NCI-H510A (cell line): ENCODE measurements at places on chromosomes 16 and 17.

- no peak for DNase-seq
Measured at GRCh38 chr16:71482569-71482968, 6.6 kb downstream of the ZNF19 start.

GRCh38 chr16:85667261-85667660 is 21.5 kb downstream of the GINS2 start:
- no peak for DNase-seq

DNA sequence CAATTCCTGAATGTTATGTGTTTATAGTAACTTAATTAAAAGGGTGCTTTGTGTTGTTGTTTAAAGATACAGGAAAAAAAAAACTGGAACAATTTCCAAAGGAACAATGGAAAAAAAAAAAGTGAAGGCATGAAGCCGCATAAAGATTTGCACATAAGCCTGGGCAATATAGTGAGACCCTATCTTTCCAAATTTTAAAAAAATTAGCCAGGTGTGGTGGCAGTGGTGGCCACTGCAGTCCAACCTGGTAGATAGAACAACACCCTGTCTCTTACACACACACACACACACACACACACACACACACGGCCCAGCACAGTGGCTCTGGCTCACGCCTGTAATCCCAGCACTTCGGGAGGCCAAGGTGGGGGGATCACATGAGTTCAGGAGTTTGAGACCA is 21.9 kb downstream of the GJC1 start:
- no peak for DNase-seq

DNA sequence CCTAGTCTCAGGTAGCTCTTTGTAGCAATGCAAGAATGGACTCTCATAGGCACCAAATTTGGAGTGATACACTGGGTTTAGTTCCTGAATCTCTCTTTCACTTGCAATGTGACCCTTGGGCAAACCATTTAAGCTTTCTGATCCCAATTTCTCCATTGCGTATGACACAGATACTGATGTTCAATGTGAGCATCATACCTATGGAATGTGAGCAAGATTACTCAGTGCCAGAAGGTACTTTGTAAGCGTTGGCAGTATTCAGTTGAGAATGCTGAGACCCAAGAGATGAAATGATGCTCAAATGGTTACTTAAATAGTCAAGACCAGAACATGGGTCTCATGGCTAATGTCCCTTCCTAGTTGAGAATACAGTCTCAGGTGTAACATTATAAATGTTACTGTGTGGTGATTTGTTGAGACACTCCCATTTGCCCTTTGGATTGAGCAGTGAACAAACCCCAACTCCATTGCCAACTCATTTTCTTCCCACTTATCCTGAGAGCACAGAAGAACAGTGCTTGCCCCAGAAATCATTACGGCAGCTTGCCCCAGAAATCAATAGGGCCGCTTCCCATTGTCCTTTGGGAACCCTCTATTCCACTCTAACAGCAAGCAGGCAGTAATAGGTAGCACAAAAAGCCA is 134.1 kb downstream of the SOX9 start:
- DNase-seq, result no peak

DNA sequence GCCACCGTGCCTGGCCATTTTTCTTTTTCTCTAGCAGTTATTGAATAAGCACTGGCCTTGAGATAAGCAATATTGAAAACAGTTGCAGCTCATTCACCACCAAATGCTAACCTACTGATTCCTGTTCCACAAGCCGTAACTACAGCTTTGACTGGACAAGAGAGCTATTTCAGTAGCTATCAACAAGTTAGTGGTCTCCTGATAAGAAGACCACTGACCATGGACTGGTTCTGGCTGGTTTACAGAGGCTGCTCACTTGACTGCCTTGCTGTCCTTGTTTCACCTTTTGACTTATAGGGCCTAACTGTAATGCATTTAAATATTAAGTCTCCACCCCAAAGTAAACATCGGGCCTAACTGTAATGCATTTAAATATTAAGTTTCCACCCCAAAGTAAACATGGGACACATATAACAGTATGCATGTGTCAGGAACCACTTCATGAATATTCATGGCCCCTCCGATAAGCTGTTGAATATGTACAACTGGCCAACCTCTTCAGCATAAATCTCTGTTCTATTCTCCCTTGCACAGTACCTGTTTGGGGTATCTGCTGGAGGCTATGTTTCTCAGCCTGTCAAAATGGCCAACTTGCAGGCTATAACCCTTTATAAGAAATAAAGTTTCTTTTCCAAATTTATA is 94.1 kb downstream of the USP32 start:
- no peak for DNase-seq

DNA sequence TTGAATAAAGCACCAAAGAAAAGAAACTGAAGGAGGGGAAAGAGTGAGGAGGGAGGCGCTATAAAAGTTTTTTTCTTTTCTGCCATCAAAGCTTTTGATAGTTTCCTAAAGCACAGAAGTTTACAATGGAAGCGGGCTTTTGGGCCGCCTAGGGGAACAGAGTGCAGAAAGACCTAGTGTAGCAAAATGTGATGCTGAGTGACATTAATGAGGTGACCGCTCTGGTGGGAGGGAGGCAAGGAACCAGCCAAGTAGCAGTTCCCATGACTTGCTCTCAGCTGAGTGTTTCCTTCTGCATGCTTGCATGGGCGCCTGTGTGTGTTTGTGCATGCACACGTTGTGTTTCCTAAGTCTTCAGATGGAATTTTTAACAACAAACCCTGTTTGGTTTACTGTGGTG is 15.5 kb downstream of the MSI2 start:
- no peak for DNase-seq

- DNase-seq, result no peak
Measured at GRCh38 chr17:14092808-14093207, 23.5 kb downstream of the COX10 start.

DNA sequence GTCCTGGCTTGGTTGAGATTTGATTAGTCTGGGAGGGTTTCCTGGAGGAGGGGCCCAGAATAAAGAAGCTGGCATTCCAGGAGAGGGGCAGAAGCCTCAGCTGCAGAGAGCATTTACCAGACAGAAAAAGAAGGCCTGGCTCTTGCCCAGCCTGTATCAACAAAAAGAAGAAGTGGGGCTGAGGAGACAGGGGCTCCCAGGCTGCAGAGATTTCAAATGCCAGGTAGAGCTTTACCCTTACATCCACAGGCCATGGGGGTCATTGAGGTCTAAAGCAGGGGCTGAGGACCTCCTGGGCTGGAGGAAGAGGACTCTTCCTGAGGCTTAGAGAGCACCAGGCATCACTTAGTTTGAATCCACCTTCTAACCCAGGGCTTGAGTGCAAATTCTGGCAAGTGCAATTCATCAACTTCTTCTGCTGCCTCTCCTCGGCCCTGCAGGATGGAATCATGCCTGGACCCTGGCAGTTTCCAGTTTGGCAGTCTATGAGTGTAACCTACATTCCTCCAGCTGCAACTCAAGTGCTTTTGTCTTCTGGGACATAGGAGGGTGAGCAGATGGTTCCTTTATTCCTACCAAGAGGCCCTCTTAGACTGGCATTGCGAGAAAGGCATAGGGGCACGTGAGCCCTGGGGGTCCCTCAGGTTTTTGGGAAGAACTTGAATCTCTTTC is 15.3 kb downstream of the CA7 start:
- DNase-seq, result no peak

- no peak for DNase-seq
Measured at GRCh38 chr16:2226245-2226793, 2.9 kb downstream of the E4F1 start.
